NCI-H1092 treated with DMSO at 0.1 percent for 48 hours (cell line): ENCODE measurements at places on chromosomes 2 and 18.

GRCh38 chr18:68766433-68766832 is 31.4 kb upstream of the CCDC102B start:
- no peak for DNase-seq

- no peak for DNase-seq
Measured at GRCh38 chr2:33617401-33617800, 18.3 kb upstream of the FAM98A start.

DNA sequence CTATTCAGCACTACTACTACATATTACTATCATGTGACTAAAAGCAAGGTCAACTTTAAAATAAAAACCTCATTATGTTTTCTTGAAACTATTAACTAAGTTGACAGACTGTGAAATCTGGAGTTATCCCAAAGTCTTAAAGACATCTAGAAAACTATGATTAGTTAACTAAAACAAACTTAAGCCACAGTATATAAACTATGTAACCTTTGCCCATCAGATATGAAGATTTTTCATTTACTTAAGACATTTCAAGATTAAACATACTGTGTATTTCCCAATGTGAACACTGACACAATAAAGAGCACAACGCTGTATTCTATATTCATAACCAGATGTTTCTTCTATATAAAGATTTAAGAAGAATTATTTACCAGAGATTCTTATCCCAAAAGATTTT is 33.5 kb upstream of the CACNB4 start:
- no peak for DNase-seq

DNA sequence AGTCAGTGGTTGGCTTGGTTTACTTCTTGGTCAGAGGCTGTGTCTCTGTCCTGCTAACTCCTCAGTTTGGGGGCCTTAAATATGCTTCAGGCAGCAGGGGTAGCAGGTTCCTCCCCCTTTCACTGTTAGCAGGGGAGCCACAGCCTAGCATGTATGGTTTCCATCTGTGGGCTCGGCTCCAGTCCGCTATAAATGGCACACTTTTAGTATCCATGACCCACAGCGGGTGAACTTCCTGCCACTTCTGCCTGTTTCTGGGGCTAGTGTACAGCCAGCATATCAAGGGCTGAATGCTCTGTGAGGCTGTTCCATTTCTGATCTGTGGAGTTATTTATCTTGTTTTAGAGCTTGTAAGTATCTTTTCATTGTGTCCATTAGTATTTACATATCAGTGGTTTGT is 58.3 kb downstream of the MRPL33 start:
- no peak for DNase-seq

DNA sequence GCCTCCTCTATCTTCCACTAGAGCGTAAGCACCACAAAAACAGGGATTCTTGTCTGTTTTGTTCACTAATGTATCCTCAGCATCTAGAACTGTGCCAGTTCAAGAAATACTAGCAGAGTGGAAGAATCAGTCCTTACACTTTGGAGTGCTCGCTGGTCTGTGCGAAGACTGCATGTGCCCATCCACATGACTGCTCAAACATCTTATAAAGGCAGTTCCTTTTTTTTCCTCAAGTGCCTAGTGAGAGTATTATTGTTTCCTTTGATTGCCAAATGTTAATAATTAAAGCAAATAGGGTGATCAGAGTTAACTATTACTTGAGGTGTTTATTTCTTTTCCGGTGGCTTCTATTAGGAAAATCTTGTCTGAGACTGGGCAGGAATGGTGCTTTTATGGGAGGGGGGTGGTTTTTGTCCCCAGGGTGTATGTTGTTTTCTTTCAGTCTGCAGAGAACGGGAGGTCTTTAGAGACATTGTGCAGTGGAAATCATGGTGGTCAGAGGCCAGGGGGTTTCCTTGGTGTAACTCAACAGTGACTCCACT is 45.6 kb upstream of the ITGB6 start:
- DNase-seq, result no peak
